Activated naive CD4-positive, alpha-beta T cell (primary cell): ENCODE measurements at places on chromosomes 16 and 17.

GRCh38 chr16:83402967-83403366 lies 404.8 kb upstream of the HSBP1 start:
- DNase-seq, result no peak

- no peak for DNase-seq
Measured at GRCh38 chr17:80248894-80249710, 11.6 kb upstream of the RNF213 start.

GRCh38 chr17:49508061-49508865 lies 13.2 kb downstream of the NGFR start:
- no peak for DNase-seq

DNA sequence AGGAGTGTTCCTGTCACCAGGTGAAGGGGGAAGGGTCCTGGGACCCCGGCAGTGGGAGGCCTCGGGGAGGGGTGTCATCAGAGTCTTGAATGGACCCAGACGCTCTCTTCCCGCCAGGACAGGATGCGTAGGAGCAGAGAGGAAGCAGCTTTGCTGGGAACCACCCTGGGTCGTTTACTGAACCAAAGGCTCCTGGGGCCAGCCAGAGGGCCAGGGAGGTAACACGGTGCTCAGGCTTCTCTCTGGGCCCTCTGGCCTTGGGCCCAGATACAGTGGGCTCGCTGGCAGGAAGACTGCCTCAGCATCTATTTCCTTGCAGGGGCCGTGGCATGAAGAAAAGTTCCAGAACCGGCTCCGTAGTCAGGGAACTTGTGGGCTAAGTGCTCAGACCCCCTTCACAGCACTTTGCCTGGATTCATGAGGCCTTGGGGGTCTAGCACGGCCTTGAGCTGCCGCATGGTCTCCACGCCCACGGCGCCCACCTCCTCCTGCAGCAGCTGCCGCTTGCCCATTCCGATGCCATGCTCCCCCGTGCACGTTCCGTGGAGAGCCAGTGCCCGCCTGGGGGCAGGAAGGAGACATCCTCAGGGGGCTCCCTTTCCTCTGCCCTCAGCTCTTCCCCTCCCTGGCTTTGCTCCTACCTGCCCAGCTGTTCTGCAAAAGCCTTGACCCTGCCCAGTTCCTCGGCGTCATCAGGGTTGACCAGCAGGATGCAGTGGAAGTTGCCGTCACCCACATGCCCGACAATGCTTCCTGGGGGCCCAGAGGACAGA lies 4.4 kb downstream of the LDHD start:
- DNase-seq, result no peak

DNA sequence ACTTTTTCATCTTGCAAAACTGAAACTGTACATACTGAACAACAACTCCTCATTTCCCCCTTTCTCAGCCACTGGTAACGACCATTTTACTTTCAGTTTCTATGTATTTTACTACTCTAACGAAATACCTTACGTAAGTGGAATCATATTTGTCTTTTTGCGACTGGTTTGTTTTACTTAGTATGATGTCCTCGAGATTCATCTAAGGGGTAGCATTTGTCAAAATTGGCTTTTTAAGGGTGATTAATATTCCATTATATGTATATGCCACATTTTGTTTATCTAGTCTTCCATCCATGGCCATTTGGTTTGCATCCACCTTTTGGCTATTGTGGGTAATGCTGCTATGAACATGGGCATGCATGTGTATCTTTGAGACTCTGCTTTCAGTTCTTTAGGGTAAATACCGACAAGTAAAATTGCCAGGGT lies 10.4 kb downstream of the KPNB1 start:
- no peak for DNase-seq

DNA sequence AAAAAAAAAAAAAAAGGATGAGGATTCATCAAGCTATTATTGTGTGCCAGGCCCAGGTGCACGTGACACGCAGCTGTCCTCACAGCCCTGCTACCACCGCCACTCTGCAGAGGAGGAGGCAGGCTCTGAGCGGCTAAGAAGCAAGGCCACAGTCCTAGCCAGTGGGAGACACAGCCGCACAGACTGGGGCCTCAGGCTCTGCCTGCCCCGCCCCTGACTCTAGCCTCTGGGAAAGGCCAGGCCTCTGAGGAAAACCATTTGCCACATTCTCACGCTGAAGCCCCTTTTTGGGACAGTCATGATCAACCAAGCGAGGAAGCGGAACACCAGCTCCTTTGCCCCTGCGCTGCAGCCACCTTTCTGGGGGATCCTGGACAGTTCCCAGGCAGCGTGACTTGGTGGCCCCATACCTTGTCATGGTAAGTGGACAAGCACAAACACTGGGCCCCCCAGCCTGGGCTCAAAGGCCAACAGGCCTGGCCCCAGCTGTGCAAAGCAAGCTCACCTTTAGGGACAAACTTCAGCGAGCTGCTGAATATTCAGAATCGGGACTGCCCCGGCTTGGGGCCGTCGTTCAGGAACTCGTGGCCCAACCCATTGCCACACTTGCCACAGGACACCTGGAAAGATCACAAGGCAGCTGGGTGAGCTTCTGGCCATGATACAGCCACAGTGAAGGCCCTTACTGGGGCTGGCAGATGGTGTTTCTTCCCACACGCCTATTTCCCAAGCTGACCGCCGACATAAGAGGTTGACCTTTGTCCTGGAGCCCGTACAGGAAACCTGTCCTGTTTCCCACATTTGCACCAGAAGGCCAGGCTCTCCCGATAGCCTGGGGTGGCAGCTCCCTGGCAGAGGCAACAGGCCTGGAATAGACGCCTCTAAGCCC lies 2.5 kb downstream of the MSRB1 start:
- DNase-seq, result no peak

- DNase-seq, result no peak
Measured at GRCh38 chr17:29533976-29534375, 32.9 kb downstream of the ABHD15 start.

GRCh38 chr17:35726127-35726952 lies 5.1 kb upstream of the RASL10B start:
- DNase-seq, result no peak

DNA sequence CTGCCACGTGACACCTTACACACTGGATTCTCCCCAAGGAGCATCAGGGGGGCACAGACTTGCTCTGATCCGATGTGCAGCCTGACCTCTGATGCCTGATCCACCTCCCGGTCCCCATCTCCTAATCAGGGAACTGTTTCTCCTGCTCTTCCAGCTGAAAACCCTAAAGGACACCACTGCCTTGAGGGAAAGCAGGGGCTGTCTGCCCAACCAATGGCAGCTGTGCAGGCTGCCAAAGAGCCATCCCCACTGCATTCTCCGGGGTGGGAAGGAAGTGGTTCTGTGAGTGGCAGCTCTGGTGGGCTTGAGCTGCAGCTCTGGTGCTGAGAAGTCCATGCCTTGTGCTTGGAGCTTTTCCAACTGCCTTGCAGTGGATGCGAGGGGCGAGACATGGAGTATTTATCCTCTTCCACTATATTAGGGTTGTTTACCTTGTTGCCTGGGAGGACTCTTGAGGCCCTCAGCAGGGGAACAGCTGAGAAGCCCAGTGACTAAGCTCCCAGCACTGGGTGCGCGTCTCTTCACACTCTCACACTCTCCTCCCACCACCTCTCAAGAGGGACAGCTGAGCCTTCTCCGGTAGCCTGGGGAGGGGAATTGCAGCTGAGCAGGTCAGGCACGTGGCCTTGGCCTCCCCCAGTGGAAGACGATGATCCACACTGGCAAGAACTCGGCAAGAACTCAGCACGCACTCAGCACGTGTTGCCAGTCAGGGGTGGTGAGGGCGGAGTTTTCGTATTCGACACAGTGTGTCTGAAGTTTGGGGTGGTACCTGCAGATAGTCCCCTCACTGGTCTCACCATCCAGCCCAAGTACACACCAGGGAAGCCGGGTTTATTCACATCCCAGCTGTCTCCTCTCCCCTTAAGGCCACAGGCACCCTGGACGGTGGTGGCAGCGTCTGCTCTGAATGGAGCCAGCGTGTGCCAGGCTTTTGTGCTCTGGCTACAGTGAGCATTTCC lies 21.1 kb upstream of the SPATA32 start:
- no peak for DNase-seq

GRCh38 chr17:83031321-83031945 lies 48.0 kb upstream of the METRNL start:
- no peak for DNase-seq

DNA sequence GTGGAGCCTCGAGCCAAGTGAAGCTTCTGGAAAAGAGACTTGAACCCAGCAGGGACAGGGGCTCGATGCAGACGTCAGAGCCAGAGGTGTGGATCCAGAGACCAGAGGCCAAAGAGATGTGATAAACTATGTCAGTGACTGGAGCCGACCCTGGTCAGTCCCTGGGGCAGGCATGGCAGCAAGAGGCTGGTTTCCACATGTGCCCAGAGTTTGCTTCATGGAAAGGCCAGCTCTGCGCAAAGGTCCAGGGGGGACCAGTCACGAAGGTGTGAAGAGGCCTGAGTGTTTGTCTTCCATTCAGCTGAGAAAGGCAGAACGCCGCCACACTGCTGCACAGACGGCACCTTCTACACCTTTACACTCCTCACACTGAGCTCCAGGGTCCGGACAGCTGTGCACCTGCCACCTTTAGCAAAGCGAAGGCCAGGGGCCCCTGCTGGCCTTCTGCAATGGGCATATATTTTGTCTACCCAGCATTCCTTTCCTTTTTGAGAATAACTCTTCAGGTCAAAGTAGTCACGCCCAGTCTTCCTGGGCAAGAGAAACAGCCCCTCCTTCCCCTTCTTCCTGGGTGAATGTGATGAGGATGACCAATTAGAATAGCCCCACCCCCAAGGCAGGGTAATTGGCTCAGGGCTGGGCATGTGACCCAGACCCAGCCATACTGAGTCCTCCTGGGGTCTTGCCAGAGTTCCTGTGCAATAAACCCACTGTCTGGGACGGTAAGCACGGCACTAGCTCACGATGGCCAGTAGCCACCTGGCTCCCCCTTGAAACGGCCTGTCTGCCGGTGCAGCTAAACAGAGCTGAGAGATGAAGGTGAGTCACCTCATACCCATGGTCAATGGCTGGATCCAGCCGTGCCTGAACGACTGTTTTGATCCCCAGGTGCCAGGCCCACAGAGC lies 2.3 kb upstream of the RPH3AL start:
- no peak for DNase-seq

DNA sequence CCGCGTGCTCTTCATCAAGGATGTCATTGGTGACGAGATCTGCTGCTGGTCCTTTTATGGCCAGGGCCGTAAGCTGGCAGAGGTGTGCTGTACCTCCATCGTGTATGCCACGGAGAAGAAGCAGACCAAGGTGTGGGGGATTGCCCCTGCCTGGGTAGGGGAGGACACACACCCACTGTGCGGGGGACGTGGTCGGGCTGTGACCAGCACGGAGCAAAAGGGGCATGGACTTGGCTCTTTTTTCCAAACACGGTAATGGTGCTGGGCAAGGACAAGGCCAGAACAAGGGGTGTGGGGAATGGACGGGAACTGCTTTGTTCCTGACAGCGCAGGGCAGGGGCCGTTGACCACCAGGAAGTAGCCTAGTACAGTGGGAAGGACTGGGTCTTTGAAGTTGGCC lies 6.8 kb downstream of the TNFAIP1 start:
- DNase-seq, result no peak

DNA sequence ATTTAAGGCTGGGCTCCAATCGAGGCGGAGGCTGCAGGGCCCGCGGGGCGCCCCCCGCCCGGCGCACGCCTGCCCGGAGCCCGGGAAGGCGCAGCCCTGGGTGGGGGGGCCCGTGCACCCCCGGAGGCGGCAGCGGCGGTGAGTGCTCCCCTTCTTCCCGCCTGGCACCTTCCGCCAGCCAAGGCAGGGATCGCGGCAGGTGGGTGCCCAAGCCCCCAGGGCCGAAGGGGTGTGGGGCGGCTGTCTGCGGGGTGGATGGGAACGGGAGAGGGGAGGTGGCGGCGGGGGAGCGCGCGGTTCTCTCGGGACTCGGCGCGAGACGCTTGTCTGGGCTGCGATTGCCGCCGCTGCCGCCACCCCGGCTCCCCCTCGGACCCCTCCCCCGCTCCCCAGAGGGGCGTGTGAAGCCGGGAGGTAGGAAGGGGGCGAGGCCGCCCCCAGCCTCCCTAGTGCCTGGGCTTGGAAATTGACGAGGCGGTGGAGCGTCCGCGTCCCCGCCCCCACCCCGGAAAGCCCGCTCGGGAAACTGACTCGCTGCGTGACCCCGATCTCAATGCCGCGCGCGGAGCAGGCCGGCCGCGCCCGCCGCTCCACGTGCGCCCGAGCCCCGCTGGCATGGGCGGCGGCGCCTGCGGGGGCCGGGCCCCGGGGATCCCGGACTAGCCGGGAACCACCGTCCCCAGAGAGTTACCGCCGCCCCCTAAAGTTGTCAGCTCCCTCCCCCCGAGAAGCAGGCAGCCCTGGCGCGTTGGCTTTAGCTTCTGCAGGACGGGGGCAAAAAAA lies 231.5 kb downstream of the MRTFB start:
- DNase-seq, result peak; percentile 15

DNA sequence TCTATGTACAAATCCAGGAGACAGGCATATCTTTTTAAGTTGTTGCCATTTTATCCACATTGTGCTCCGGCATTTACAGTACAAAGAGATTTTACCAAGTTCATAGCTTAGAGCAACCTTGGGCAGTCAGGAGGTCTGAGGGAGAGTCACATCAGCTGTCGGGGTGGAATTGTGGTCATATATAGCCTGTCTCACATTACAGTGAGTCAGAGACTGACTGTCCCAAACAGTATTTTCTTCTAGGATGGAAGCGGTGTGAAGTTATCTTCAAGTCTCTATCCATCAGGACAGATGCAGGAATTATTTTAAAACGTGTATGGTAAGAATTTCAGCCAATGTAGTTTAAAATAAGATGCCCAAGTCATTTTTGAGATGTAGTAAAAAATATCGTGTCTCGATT lies 53.0 kb downstream of the GPRC5B start:
- no peak for DNase-seq

GRCh38 chr17:40497695-40498094 lies 3.7 kb downstream of the TNS4 start:
- no peak for DNase-seq

GRCh38 chr17:9098242-9098825 lies 77.0 kb downstream of the NTN1 start:
- DNase-seq, result no peak

GRCh38 chr16:47817048-47817447 lies 338.7 kb downstream of the ABCC12 start:
- no peak for DNase-seq

DNA sequence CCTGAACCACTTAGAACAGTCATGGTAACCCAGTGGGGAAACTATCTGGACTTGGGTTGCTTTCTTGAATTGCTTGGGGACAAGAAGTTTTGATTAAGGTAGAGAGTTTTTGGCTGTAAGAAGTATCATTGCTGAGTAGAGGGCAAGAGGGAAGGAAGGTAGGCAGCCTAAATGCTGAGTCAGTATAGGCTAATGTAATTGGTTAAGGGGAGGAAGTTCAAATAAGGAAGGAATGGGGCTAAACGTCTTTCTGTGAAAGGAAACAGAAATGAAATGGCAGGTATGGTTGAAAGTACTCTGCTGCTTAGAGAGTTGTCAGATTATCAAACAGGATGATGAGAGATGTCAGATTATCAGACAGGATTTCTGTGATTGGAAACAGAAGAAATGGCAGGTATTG lies 20.3 kb downstream of the KPNB1 start:
- DNase-seq, result no peak

GRCh38 chr16:58037365-58038057 lies 12.0 kb downstream of the MMP15 start:
- DNase-seq, result no peak
